Hematopoietic multipotent progenitor cell (in vitro differentiated cells): ENCODE measurements at places on chromosomes 7 and 10.

GRCh38 chr7:132876576-132876975 lies 205.3 kb downstream of the CHCHD3 start:
- DNase-seq, result no peak

- no peak for DNase-seq
Observed at GRCh38 chr7:158077934-158078910, 509.4 kb downstream of the PTPRN2 start.

- DNase-seq, result no peak
Observed at GRCh38 chr7:45910855-45911254, 10.2 kb downstream of the IGFBP3 start.

- no peak for DNase-seq
Observed at GRCh38 chr7:42085531-42085930, 151.5 kb downstream of the GLI3 start.

DNA sequence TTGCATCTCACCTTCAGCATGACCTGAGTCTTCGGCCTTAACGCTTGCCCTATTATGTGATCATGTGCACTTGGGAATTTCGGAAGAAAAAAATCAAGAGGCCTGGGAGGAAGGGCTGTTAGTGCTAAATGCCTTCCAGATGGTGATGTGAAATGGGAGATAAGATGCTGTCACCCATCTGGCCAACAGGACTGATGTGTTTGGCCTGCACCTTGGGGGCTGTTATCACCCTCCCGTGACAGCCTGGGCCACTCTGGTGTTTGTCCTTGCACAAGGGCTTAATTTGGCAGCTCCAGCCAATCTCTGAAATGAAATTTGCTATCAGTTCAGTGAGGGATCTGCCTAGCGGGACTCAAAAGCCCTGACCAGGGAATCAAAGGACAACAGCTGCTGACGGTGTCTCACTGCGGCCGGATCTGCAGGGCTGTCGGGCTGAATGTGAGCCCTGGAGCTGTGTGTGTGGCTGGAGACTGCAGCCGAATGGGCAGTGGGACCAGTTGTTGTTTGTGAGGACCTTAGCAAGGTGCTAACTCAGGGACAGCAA lies 131.4 kb upstream of the BTBD16 start:
- DNase-seq, result no peak

DNA sequence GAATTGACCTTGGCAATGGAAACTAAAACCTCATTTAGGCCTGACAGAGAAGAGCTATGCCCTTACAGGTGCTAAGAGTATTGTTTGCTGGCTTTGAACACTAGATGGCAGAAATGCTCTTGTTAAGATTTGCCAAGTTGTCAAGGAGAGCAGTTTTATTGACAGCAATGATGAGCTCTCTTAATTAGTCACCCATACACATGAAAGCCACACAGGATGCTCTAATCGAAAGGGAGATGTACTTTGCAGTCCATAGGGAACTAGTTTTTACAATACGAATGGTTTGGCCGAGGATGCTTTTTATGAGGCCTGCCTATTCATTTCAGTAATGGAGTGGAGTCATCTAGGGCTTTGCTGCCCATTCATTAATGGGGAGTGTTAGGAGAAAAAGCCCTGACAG lies 45.4 kb upstream of the MBL2 start:
- DNase-seq, result no peak

- no peak for DNase-seq
Observed at GRCh38 chr7:55441774-55442522, 76.8 kb downstream of the LANCL2 start.
